RWPE1 (cell line): ENCODE measurements at places on chromosomes 3 and 15.

- DNase-seq = no peak
These were observed 114.3 kb downstream of the CORO2B start for GRCh38 chr15:68693071-68693470.

GRCh38 chr3:18223571-18223970 lies 201.6 kb downstream of the SATB1 start:
- DNase-seq = no peak

GRCh38 chr15:27573805-27574485 lies 525.2 kb downstream of the OCA2 start:
- DNase-seq = no peak

- DNase-seq = no peak
These were observed 128.6 kb downstream of the POLR2M start for GRCh38 chr15:57835119-57835518.

GRCh38 chr15:51793521-51794305 lies 35.7 kb upstream of the TMOD3 start:
- no peak for DNase-seq
